Activated naive CD4-positive, alpha-beta T cell treated with anti-CD3 and anti-CD28 coated beads, Interleukin-2, amount 50 U/mL, for 72 hours (primary cell): ENCODE measurements at places on chromosomes 4 and X. TPM values are rescaled to one million over a fixed set of nuclear protein-coding genes. Genes with fewer than 3 reads are reported as not detected.

- no peak for DNase-seq
Observed at GRCh38 chrX:35101901-35102300, 159.3 kb downstream of the FAM47B start.

FRMD7 gene
- not detected for total RNA-seq

TCEAL6 gene
- total RNA-seq = not detected

- no peak for DNase-seq
Observed at GRCh38 chrX:3449287-3449686, 102.8 kb upstream of the MXRA5 start.

TCP11X2 gene
- total RNA-seq = not detected

GABRB1 gene
- not detected for total RNA-seq
